NCI-H1436 (cell line): ENCODE measurements at places on chromosomes 6 and 20.

- peak; percentile 3 for DNase-seq
Observed at GRCh38 chr6:32947552-32948465, 5.1 kb downstream of the HLA-DMA start.

- no peak for DNase-seq
Observed at GRCh38 chr6:139819776-139820175, 445.3 kb upstream of the CITED2 start.

- no peak for DNase-seq
Observed at GRCh38 chr6:6516666-6517458, 71.7 kb upstream of the LY86 start.

DNA sequence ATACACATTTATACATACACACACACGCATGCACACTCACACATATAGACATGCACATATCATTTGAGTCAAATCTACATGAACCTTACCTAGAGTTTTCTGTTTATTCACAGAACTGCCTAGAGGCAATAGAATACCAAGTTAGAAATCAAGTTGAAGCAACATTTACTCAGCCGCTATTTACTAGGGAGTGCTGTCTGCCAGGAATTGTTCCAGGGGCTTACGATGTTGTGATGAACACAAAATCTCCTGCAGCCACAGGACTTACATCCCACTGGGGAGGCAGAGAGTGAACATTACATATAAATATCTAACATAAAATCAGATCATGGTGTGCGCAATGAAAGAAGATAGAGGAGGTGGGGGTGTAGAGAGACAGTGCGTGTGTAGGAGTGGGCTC is 80.4 kb downstream of the GCLC start:
- no peak for DNase-seq

DNA sequence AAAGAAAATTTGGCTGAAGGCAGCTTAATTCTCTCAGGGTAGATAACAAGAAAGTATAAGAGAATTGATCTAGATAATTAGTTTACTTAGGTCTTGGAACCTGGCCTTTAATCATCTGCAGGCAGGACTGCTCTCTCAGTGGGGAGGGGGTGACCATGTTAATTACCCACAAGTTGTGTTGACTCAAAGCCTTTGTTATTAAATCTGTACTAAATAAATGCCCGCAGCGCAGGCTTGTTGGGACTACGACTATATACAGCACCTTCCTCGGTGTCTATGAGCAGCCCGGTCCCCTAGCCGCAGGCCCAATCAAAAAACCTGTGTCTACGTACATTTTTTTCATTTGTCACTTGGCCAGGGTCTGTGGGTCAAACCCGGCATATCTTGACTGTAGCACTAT is 15.6 kb upstream of the ZNF451 start:
- DNase-seq: no peak

GRCh38 chr6:47479874-47480273 is 2.3 kb downstream of the CD2AP start:
- no peak for DNase-seq

GRCh38 chr20:48730977-48731376 is 96.8 kb downstream of the PREX1 start:
- no peak for DNase-seq

DNA sequence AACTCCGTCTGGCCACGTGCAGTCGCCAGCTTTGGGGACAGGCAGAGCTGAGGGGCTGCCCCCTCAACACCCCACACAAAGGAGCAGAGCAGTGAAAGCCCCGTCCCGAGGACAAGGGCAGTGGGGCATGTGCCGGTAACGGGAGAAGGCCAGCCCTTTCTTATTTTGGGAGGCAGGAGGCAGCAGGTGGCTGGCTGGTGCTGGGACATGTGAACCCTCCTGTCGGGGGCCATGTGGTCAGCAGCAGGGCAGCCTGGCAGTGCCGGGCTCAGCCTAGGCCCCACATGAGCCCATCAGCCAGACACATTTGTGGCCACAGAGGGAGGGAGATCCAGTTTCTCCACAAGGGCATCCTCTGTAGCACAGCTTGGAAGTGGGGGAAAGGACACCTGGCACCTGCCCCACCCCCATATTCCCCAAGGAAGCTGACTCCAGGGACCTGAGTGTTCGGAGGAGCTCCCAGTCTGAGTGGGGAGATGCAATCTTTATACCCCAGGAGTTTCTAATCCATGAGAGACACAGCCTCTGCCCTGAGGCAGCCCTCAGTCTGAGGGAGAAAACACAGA is 137.6 kb downstream of the MRPL14 start:
- DNase-seq: peak; percentile 17

DNA sequence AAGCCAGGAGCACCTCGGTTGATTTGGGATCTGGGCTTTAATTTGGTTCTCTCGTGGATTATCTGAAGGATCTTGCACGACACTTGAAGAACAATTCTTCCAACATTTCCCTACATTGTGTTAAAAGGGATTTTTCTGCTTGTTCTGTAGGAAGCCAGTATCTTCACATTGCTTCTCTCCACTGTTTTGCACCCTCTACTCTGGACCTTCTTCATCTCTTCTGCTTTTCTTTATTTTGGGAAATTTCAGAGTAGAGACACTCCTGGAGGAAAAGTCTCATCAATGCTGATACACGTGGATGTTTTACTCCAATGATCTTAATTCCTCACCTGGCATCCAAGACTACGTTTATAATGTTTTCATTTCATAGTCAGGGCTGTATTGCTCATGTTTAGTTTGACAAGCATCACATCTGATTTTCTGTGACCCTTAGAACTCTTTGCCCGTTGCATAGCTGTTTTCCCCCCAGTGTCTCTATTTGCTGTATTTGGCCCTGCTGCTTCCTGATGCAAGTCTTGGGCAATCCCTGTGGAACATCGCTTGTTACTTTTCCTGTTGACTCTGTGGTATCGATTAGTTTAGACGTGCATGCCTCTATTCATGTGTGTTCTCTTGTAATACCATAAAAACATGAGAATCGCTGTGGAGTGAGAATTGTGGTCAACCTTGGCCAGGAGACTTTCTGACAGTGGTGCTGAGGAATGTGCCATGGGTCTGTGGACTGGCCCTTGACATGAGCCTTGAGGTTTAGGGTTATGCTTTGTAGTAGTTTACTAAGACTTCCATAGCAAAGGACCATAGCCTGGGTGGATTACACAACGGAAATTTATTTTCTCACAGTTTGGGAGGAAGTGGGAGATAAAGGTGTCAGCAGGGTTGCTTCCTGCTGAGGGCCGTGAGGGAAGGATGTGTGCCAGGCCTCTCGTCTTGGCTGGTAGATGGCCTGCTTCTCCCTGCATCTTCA is 12.5 kb downstream of the PLCB1 start:
- no peak for DNase-seq

GRCh38 chr6:130517444-130517931 is 151.7 kb downstream of the TMEM200A start:
- DNase-seq: peak; percentile 12

GRCh38 chr20:24816431-24816830 is 132.6 kb upstream of the CST7 start:
- DNase-seq: no peak

GRCh38 chr6:157586088-157586414 is 205.1 kb downstream of the ZDHHC14 start:
- no peak for DNase-seq

DNA sequence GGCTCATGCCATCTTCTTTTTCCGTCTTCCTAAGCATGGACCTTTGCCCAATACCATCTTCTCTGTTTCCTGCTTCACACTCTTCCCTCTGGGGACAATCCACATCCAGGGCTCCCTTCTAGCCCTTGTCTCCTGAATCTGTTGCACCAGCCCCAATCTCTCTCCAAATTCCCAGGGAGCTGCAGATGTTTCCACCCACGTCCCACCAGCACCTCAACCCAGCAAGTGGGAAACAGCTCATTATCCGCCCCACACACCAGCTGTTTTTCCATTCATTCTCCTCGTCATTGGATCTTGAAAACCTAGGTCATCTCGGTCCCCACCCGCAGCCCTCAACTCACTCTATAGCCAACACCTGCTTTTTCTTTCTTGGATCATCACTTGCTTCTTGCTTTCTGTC is 185.0 kb upstream of the CDYL start:
- no peak for DNase-seq

DNA sequence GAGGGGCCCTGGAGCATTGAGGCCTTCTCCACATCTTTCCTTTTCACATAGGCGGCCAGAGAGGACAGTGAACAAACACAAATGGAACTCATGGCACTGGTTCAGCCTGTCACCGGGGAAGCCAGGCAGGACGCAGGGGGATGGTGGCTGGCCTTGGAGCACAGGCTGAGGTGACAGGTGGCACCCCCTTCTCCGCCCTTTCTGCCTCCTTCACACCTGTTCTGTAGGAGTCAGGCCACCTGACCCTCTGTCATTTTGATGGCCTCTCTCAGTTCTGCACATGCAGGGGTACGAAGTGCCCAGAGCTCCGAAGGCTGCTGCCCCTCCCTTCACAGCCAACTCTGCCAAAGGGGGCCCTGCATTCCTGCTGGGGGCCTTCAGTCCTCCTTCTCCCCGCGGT is 60.8 kb downstream of the CD40 start:
- no peak for DNase-seq

GRCh38 chr6:1424306-1424927 is 35.0 kb downstream of the FOXF2 start:
- no peak for DNase-seq

DNA sequence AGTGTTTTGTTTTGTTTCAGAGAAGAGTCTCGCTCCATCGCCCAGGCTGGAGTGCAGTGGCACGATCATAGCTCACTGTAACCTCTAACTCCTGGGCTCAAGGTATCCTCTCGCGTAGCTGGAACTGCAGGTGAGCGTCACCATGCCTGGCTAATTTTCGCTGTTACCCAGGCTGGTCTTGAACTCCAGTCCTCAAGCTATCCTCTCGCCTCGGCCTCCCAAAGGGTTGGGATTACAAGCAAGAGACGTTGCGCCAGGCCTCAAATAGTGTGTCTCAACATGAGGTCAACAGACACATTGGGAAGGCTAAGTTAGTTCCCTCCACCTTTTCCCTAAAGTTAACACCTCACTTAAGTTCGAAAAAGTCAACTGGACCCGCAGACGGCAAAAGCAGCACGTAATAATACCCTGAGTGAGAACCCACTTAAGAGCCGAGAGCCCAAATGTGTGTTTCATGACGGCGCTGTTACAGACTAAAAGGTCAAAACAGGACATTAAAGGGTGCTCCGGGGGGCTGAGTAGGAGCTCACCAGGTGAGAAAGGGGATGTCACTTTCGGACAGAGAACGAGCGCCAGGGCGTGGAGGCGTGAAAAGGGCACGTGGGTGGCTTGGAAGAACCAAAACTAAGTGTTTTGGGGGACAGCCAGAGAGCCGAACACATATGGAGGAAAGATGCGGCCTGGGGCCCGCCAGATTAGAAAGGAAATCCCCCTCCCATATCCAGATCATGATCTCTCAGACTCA is 499 bp downstream of the TTI1 start:
- peak; percentile 58 for DNase-seq

DNA sequence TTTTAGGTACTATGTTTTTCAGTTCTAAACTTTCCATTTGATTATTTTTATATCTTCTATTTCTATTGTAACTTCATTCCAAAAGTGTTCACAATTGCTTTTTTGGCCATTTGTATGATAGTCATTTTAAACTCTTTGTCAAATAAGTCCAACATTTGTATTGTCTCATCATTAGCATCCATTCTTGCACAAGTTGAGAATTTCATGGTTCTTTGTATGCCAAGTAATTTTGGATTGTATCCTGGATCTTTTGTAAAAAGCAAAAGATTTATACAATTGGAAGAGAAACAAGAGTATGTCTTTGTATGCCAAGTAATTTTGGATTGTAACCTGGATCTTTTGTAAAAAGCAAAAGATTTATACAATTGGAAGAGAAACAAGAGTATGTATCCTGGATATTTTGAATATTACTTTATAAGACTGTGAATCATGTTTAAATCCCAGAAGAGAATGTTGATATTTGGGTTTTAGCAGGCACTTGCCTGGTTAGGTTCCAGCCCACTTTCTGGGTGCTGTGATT is 36.9 kb upstream of the NT5E start:
- DNase-seq: no peak

GRCh38 chr6:112603726-112604125 is 256.6 kb downstream of the RFPL4B start:
- no peak for DNase-seq

DNA sequence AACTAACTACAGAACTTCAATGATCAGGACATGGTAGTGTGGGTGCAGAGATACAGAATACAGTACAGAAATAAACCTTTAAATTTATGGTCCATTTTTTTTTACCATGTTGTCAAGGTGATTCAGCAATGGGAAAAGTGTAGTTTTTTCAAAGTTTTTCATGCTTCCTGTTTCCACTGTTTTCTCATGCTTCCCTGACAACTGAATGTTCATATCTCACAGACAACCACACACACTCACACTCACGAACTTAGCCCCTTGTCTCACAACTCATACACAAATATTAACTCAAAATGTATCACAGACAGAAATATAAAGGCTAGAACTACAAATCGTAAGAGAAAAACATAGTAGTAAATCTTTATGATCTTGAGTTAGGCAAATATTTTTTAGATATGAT is 232.6 kb upstream of the CDYL start:
- DNase-seq: no peak

- DNase-seq: no peak
Observed at GRCh38 chr6:6712449-6713403, 124.2 kb downstream of the LY86 start.

DNA sequence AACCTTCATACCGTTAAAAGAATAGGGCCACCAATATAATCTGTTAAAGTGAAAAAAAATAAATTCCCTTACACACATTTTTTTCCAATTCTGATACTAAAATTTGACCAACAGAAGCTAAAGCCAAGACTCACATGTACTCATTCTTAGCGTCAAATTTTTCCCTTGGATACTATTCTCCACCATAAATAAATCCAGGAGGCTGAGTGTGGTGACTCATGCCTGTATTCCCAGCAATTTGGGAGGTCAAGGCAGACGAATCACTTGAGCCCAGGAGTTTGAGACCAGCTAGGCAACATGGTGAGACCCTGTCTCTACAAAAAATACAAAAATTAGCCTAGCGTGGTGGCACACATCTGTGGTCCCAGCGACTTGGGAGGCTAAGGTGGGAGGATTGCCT is 43.9 kb downstream of the SCML4 start:
- no peak for DNase-seq

- DNase-seq: no peak
Observed at GRCh38 chr6:98920904-98921431, 26.8 kb downstream of the FBXL4 start.

DNA sequence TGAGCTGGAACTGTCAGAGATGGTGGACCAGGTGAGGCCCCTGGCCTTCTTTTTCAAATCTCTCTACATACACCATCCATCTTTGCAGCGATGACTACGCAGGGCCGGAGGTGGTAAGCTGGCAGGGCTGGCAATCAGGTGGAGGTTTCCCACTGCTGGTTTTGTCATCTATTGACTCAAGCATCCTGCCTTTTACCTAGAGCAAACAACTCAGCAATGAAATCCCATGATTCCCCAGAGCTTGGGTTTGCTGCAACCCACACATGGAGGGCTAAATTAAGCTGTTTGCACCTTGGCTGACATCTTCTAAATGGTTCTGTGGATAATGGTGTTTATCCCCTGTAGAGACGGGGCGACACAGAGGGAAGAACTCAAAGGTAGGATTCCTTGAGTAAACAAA is 170.2 kb downstream of the SCP2D1 start:
- peak; percentile 40 for DNase-seq

GRCh38 chr6:142960098-142960497 is 15.1 kb upstream of the HIVEP2 start:
- no peak for DNase-seq

GRCh38 chr6:9428421-9429172 is 986.3 kb downstream of the TFAP2A start:
- no peak for DNase-seq

- DNase-seq: no peak
Observed at GRCh38 chr20:20483328-20483727, 115.4 kb downstream of the INSM1 start.

- no peak for DNase-seq
Observed at GRCh38 chr20:21087862-21088540, 18.2 kb downstream of the LINC00237 start.
